NCI-H2081 treated with DMSO at 0.1 percent for 48 hours (cell line): ENCODE measurements at places on chromosomes 7 and 10.

GRCh38 chr7:82542665-82543064 is 99.1 kb upstream of the CACNA2D1 start:
- no peak for DNase-seq

DNA sequence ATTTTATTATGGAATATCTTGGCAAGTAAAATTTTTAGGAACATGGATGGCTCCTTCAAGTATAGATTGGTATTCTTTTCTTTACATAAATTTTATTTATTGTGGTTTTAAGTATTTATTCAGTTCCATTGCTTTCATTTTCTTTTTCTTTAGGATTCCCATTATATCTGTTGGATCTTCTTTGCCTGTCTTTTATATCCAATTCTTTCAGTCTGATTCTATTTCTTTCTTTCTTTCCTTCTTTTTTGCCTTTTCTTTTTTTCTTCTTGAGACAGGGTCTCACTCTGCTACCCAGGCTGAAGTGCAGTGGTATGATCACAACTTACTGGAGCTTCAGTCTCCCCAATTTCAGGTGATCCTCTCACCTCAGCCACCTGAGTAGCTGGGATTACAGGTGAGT is 74.2 kb upstream of the GLI3 start:
- DNase-seq: no peak

DNA sequence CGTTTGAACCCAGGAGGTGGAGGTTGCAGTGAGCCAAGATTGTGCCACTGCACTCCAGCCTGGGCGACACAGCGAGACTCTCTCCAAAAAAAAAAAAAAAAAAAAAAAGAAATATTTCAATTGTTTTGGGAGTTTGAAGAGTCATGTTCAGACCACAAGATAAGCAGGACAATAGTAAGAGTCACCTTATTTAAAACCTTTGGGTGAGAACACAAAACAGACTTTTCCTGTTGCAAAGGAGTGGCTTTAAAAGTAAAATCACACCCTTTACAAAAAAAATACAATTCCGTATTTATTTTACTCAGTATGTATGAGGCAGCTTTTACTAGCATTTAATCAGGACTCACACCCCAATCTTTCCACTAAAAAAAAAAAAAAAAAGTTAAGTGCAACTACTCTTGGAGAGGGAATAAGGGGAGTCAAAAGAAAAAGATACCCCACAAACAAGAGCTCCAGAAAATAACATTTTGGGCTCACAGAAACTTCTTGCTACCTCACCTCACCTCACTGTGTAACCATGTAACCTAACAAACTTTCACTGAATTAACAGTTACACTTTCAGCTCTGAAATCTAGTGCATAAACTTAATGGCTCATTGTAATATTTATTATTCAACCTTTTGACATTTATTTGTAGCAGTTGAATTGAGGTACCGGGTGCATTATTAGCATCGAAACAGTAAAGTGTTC is 11.2 kb downstream of the SKIDA1 start:
- DNase-seq: no peak

DNA sequence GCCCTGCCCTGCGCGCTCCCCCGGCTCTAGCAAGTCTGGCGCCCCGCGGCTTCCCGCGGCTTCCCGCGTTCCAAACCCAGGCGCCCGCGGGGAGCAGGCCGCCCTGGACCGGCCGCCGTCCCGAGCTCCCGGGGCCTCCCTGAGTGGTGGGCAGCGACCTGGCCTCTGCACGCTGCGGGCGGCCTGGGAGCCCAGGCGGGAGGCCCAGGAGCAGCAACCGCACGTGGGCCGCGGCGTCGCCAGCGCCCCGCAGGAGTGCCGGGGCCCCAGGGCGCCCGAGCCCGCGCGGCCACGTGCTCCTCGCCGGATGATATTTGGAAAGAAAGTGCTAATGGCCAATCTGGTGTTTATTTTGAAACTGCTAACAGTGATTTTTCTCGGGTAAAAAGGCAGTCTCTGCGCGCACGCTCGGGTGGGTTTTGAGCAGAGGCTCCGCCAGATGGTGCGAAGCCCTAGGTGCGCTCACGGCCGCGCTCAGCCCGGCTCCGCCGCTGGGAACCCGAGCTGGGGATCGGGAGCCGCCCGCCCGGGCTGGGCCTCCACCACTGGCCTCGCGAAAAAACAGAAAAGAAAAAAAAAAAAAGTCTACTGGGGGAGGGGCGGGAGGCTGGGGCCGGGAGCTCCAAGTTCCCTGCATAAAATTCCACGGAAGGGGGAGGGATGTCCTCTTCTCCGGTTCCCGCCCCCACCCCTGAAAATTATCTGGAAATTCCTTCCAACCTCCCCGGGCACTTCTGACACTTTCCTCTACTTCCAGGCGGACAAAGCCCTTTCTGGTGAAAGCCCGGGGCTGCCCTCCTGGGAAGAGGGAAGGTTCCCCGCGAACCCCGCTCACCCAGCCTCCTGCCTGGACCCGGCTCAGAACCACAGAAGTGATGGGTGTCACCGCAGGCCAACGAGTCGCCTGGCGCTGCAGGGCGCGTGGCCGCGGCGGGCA is 4.3 kb downstream of the EBF3 start:
- DNase-seq: no peak

GRCh38 chr10:86195521-86196157 is 171.0 kb downstream of the GRID1 start:
- no peak for DNase-seq

GRCh38 chr7:29811586-29811985 is 5.3 kb downstream of the WIPF3 start:
- DNase-seq: no peak

DNA sequence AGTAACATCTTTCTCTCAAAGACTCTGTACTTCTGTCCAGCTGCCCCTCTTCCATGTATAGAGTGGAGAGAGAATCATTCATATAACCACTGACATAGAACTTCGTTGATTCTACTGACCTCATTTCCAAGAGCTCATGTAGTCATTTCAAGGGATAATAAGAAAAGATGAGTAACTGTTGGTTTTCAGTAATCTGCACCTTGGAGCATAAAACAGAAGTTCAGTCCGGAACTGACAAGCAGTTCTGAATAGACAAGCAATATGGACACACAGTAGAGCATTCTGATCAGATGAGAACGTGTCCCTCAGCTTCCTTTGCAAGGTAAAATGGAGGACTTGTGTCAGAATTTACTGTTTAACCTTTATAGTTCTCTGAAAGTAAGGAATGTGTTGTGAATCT is 847.1 kb downstream of the REEP3 start:
- DNase-seq: no peak

- DNase-seq: no peak
Observed at GRCh38 chr7:73681031-73681430, 2.2 kb downstream of the DNAJC30 start.

GRCh38 chr10:131363416-131363815 is 51.9 kb upstream of the TCERG1L start:
- no peak for DNase-seq

DNA sequence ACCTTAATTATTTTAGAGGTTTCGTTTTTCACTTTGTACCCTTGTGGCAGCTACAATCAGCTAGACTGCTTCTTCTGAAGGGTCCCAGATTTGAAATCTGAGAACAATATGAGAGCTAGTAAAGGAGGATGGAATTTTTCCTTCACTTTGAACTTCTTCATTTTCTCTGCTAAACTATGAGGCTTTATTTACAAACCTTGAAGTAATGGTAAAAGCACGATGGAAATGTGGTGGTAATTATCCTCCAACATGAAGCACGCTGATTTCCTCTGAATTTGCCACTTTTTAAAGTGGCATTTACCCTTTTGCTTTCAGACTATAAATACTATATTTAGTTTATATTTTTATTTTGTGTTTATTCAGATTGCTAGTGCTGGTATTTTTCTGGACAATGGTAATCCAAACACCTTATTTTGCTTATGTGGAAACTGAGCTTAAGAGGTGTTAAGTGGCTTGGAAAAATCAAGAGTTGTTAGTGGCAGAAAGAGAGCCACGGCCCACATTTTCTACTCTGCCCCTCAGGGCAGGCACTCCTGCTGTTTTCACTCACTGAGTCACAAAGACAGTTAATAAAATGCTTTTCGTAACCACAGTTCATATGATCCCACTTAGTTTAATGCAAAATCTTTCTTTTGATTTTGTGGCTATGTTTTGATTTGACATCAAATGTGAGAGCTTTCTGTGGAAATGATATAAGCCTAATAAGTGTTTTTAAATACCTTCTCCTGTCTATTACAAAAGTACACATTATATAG is 2.7 kb downstream of the SSMEM1 start:
- DNase-seq: no peak

- DNase-seq: no peak
Observed at GRCh38 chr7:38398725-38399321, 125.4 kb upstream of the TARP start.

GRCh38 chr7:87312215-87312865 is 33.1 kb upstream of the CROT start:
- DNase-seq: no peak

GRCh38 chr10:94103801-94104221 is 110.1 kb downstream of the PLCE1 start:
- DNase-seq: no peak

DNA sequence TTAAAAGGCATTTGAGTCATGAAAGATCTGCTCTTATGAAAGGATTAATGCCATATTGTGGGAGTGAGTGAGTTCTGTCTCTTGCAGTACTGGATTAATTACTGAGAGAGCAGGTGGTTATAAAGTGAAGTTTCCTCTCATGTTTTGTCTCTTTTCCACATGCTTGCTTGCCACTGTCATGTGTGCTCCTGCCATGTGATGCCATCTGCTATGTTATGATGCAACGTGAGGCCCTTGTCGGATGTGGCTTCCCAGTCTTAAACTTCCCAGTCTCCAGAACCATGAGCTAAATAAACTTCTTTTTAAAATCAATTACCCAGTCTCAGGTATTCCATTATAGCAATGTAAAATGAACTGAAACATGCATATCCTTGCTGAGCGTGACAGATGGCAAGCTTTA is 22.7 kb upstream of the TCTN3 start:
- no peak for DNase-seq

GRCh38 chr7:77661816-77662215 is 34.4 kb upstream of the RSBN1L start:
- no peak for DNase-seq

GRCh38 chr10:79306644-79307220 is 40.5 kb upstream of the PPIF start:
- no peak for DNase-seq

- DNase-seq: no peak
Observed at GRCh38 chr7:782718-783449, 49.4 kb upstream of the SUN1 start.

GRCh38 chr10:63700631-63701156 is 179.5 kb downstream of the REEP3 start:
- DNase-seq: no peak

- DNase-seq: no peak
Observed at GRCh38 chr7:41481353-41481752, 221.5 kb downstream of the INHBA start.

DNA sequence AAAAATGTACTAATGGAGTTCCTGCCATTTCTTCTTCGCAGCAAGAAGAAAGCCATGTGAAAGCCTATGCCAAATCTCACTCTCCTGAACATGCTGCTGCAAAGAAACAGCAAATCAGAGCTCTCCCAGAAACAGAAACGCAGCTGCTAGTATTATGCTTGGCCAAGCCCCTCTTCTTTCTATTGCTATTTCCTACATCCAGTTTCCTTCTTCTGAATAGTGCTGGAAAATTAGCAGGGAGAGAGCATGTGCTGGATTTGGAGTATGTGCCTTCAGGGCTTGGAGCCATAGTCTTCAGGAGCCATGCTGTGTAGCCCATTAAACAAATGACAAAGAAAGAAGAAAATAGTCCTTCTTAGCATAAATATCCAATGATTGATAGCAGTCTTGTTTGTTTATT is 852.0 kb upstream of the PHF14 start:
- DNase-seq: peak; percentile 24

DNA sequence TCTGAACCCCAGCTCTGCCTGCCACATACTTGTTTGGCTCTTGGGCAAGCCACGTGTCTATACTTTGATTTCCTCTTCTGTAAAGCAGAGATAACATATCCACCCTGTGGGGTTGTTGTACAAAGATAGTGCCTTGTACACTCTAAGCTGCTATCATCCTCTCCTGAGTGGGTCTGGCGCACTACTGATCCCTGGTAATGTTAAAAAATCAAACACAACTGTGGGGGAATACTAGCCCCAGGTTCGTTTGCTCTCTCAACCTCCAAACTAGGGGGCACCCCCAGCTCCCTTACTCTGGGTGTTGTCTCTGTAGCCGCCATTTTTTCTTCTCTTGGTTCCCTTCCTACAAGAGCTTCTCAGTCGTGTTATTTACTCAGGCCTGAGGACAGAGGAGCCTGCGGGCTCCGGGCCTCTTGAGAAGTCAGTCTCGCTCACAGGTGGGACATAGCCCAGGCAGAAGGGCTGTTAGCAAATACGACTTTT is 1.0 kb downstream of the POLM start:
- no peak for DNase-seq

DNA sequence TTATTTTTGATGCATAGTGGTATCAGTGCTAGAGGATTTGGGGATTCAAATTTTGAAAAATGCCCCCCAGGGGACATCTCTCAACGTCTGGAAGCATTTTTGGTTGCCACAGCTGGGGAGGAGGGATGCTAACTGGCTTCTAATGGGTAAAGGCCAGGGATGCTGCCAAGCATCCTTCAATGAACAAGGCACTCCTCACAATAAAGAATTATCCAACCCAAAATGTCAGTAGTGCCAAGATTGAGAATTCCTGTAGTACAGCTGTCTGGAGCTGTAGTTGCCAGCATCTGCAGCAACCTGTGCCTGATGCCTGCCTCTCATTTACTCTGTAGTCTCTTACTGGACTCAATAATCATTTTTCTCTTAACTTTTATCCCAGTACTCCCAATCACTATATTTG is 53.5 kb downstream of the SEPTIN7 start:
- DNase-seq: no peak

DNA sequence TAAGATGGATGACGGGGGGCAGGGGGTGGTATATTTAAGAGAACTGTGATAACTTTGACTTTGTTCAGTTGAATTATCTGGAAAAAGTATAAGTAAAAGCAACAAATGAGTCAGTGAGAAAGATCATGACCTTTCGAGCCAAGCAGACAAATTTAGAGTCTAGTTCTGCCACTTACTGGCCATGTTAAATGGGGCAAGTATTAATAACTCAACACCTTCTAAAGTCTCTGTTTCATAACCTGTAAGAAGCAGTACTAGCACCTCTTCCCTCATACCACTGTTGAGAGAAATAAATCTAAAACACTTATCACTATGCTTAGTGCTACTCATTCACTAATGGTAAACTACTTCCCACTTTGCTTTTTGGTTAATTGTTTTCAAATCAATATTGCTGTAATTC is 604.4 kb upstream of the LRRN3 start:
- no peak for DNase-seq

GRCh38 chr7:69419934-69420333 is 178.3 kb upstream of the AUTS2 start:
- no peak for DNase-seq
